ENCODE measurements at places on chromosomes 5 and 9. TPM values are rescaled to one million over a fixed set of nuclear protein-coding genes. Genes with fewer than 3 reads are reported as not detected.

- H3K27ac ChIP-seq: no peak overlapping the region
- H3K36me3 ChIP-seq: peaks cover 6% of the 10 kb centered on the region
- no peaks in the 10 kb centered on the region for H3K4me1 ChIP-seq
- H3K4me3 ChIP-seq: no peak overlapping the region
- no peaks in the 10 kb centered on the region for H3K27me3 ChIP-seq
These were observed 69.0 kb downstream of the ALDH1A1 start for GRCh38 chr9:72883875-72884274.

DNA sequence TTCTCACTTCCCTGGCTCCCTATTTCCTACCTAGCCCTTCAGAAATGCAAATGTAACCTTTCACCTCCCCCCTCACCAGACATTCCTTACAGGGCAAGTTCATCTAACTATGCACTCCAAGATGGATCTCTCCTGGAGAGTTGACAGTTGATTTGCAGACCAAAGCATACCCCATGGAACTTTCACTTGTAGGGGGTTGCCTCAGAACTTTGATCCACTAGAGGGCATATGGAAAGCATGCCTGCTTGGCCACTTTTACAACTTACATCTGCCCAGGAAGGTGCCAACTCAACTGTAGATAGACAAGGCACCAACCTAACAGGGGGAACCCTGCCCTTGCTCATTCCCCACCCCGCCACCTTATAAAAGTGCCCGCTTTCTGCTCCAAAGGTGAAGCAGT, 187.8 kb downstream of the NXNL2 start:
- no peak overlapping the region for H3K4me3 ChIP-seq
- no peaks in the 10 kb centered on the region for H3K27me3 ChIP-seq
- no peak for DNase-seq
- no peak overlapping the region for H3K27ac ChIP-seq

DNA sequence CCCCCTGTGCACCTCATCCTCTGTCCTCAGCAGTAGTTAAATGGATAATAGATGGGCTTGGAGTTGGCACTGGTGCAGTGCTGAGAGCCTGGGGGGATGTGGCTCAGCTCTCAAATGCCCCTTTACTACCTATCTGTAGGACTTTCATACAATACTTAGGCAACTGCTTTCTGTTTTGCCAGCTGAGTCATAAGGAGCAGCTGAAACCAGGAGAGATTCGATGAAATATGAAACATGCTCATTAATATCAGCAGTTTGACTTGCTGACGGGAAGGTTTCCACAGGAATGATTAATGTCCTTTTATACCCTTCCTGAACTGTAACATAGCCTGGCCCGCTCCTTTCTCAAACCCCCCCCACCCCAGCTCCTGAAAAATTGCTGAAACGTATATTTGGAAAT, 142.6 kb downstream of the SAXO1 start:
- no peaks in the 10 kb centered on the region for H3K27me3 ChIP-seq
- H3K27ac ChIP-seq: no peak overlapping the region
- no peaks in the 10 kb centered on the region for H3K4me1 ChIP-seq
- no peak overlapping the region for H3K4me3 ChIP-seq

GRCh38 chr5:172545291-172545801, 91.0 kb upstream of the SH3PXD2B start:
- no peak for DNase-seq
- H3K36me3 ChIP-seq: no peaks in the 10 kb centered on the region
- peaks cover 4% of the 10 kb centered on the region for H3K4me1 ChIP-seq
- H3K27me3 ChIP-seq: no peaks in the 10 kb centered on the region

DNA sequence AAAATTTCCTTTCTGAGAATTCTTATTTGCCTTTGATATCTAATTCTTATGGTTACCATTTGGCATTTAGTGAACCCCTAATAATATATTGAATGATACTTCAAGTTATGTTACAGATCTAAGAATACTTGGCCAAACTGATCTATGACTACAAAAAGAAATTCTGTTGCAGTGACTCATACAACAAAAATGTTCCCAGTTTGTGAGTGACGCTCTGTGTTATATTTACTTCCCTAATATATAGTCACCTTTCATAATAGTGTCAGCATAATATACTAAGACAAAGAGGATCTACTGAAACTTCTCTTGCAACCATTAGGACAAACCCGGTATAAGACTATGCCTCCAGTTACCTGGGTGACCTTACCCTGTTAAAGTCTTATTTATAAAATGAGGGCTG, 216.9 kb upstream of the TLX3 start:
- H3K4me3 ChIP-seq: no peak overlapping the region
- no peaks in the 10 kb centered on the region for H3K27me3 ChIP-seq
- H3K36me3 ChIP-seq: no peaks in the 10 kb centered on the region
- no peak overlapping the region for H3K27ac ChIP-seq
- DNase-seq: no peak

The SMIM33 gene
- not detected for total RNA-seq

GRCh38 chr5:35319333-35320002, 89.2 kb upstream of the PRLR start:
- peak; percentile 74 for DNase-seq
- no peak overlapping the region for H3K27ac ChIP-seq
- H3K36me3 ChIP-seq: no peaks in the 10 kb centered on the region
- no peak overlapping the region for H3K4me3 ChIP-seq

Measured in lower lobe of right lung (tissue), 2 donors.